ENCODE measurements at places on chromosomes 6 and 20. TPM values are rescaled to one million over a fixed set of nuclear protein-coding genes. Genes with fewer than 3 reads are reported as not detected.

DNA sequence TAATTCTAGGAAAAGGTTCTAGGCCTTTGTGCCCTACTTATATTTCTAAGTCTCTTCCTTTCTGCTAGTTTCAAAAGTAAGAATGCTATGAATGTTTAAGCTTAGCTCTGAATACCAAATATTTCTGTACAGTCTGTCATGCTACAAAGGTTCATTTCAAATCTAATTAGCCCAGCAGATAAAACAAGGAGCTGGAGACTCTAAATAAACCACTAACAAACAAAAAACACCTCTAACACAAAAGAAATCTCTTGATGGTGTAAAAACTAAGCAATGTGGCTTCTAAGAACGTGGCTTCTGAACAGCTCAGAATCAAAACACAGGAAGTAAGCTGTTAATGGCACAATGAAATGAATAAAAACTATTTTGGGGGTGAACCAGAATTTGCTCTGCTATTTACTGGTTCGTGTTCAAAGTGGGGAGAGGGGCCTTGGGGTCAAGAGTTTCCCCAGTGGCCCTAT, 198.3 kb downstream of the BCAS1 start:
- no peak overlapping the region for H3K27ac ChIP-seq
- no peaks in the 10 kb centered on the region for H3K36me3 ChIP-seq
- no peaks in the 10 kb centered on the region for H3K27me3 ChIP-seq
- peaks cover 7% of the 10 kb centered on the region for H3K4me1 ChIP-seq
- no peak overlapping the region for H3K4me3 ChIP-seq

Gene EEF1A2
- total RNA-seq = 27.4 TPM

Gene PRR18
- total RNA-seq = 0.11 TPM

Gene CLPSL2
- total RNA-seq = 6.0 TPM

Gene SAMD3
- total RNA-seq = 0.26 TPM

Gene MEI4
- total RNA-seq = 0.55 TPM

GRCh38 chr6:75024828-75025227, 181.0 kb downstream of the COL12A1 start:
- H3K4me1 ChIP-seq = no peaks in the 10 kb centered on the region
- DNase-seq = no peak
- H3K36me3 ChIP-seq = no peaks in the 10 kb centered on the region
- H3K27ac ChIP-seq = no peak overlapping the region
- H3K27me3 ChIP-seq = no peaks in the 10 kb centered on the region

Gene FOXC1
- not detected for total RNA-seq

DNA sequence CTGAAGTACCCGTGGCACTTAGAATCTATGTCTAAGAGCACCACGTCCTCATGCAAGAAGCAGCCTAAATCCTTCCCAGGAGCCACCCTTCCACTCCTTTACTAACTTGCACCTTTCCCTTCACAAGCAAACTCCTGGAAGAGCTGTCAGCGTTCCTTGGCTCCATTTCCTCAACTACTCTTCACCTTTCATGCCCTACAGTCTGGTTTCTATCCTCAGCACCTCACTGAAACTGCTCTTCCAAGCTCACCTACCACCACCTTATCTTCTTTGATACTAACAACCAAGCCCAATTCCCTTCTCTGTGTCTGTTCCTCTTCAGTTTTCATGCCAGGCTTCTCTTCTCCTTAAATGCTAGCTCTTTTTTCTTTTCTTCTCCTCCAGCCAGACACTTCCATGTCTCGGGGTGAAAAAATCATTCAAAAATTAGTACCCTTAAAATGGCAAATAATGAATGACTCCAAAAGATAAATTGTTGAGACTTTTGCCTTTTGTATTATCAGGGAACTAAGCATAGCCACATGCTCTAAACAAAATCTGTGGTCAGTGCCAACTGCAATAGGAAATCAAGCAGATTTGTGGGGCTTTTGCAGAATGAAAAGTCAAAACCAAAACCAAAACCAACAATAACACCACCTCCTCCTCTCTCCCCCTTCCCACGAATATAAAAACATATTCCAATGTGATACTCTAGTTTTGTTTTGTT, 149.6 kb upstream of the KCNK16 start:
- H3K36me3 ChIP-seq = no peaks in the 10 kb centered on the region
- no peak for DNase-seq
- H3K4me3 ChIP-seq = no peak overlapping the region
- no peaks in the 10 kb centered on the region for H3K27me3 ChIP-seq
- no peak overlapping the region for H3K27ac ChIP-seq
- no peaks in the 10 kb centered on the region for H3K4me1 ChIP-seq

- H3K27ac ChIP-seq = no peak overlapping the region
- H3K27me3 ChIP-seq = no peaks in the 10 kb centered on the region
- no peak for DNase-seq
- no peaks in the 10 kb centered on the region for H3K36me3 ChIP-seq
- no peak overlapping the region for H3K4me3 ChIP-seq
- no peaks in the 10 kb centered on the region for H3K4me1 ChIP-seq
Measured at GRCh38 chr6:109117346-109118035, 22.2 kb downstream of the CEP57L1 start.

- no peak overlapping the region for H3K4me3 ChIP-seq
- no peaks in the 10 kb centered on the region for H3K4me1 ChIP-seq
- no peaks in the 10 kb centered on the region for H3K36me3 ChIP-seq
- no peak for DNase-seq
- no peaks in the 10 kb centered on the region for H3K27me3 ChIP-seq
Measured at GRCh38 chr6:121780325-121781321, 345.2 kb downstream of the GJA1 start.

- peak overlapping the region; percentile 27 for H3K4me3 ChIP-seq
- no peaks in the 10 kb centered on the region for H3K36me3 ChIP-seq
- H3K27me3 ChIP-seq = peaks cover 32% of the 10 kb centered on the region
Measured at GRCh38 chr6:127120787-127121636, 2.5 kb downstream of the RSPO3 start.

Gene LST1
- total RNA-seq = not detected

Gene PKIG
- total RNA-seq = 23.0 TPM

GRCh38 chr20:23059001-23059400, 9.5 kb upstream of the THBD start:
- no peak overlapping the region for H3K4me3 ChIP-seq
- no peak overlapping the region for H3K27ac ChIP-seq
- peaks cover 3% of the 10 kb centered on the region for H3K4me1 ChIP-seq
- H3K27me3 ChIP-seq = no peaks in the 10 kb centered on the region
- H3K36me3 ChIP-seq = no peaks in the 10 kb centered on the region

GRCh38 chr20:20365480-20366161, 2.3 kb upstream of the INSM1 start:
- no peaks in the 10 kb centered on the region for H3K4me1 ChIP-seq
- H3K27me3 ChIP-seq = peaks cover 45% of the 10 kb centered on the region
- H3K4me3 ChIP-seq = peak overlapping the region; percentile 78

Gene RSPO3
- not detected for total RNA-seq

- no peak overlapping the region for H3K4me3 ChIP-seq
- no peak for DNase-seq
- no peak overlapping the region for H3K27ac ChIP-seq
- H3K4me1 ChIP-seq = peaks cover 4% of the 10 kb centered on the region
- H3K36me3 ChIP-seq = no peaks in the 10 kb centered on the region
Measured at GRCh38 chr20:19975901-19976300, 41.3 kb upstream of the NAA20 start.

GRCh38 chr6:34066218-34066571, 79.7 kb downstream of the GRM4 start:
- no peak overlapping the region for H3K4me3 ChIP-seq
- no peaks in the 10 kb centered on the region for H3K27me3 ChIP-seq
- no peak overlapping the region for H3K27ac ChIP-seq
- H3K4me1 ChIP-seq = no peaks in the 10 kb centered on the region
- H3K36me3 ChIP-seq = no peaks in the 10 kb centered on the region
- DNase-seq = no peak
